ENCODE measurements at places on chromosomes 13 and 19. TPM values are rescaled to one million over a fixed set of nuclear protein-coding genes. Genes with fewer than 3 reads are reported as not detected.

- no peaks in the 10 kb centered on the region for H3K27me3 ChIP-seq
- peaks cover 2% of the 10 kb centered on the region for H3K4me1 ChIP-seq
- H3K36me3 ChIP-seq, result no peaks in the 10 kb centered on the region
- no peak for DNase-seq
- H3K4me3 ChIP-seq, result no peak overlapping the region
These were observed 16.9 kb upstream of the CLASRP start for GRCh38 chr19:45021971-45022370.

CBARP gene
- total RNA-seq, result 10.8 TPM

RASAL3 gene
- total RNA-seq, result not detected

SPIB gene
- total RNA-seq, result 3.0 TPM

GRCh38 chr19:45613926-45614725 is 12.1 kb upstream of the GPR4 start:
- H3K4me3 ChIP-seq, result peak overlapping the region; percentile 34
- no peaks in the 10 kb centered on the region for H3K27me3 ChIP-seq
- peaks cover 10% of the 10 kb centered on the region for H3K4me1 ChIP-seq
- DNase-seq, result no peak
- peak overlapping the region; percentile 96 for H3K27ac ChIP-seq

CBY2 gene
- not detected for total RNA-seq

NKG7 gene
- not detected for total RNA-seq

DNA sequence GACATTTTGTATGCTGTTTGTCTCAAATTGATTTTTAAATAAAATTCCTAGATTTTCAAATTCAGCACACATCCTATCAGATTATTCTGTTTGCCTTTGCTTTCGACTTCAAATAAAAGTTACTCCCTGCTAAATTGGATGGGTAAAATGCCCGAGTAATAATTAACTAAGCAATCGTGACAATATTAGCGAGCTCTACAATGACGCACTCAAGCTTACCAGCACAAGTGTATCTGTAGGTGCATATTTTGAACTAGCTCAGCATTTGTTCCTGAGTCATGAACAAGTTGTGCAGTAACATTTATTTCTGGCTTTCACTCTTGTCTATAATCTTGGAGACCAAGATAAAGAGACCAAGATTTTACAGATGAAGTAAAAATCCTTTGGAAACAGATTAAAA is 113.4 kb downstream of the UBL3 start:
- H3K27ac ChIP-seq, result no peak overlapping the region
- no peak overlapping the region for H3K4me3 ChIP-seq
- no peaks in the 10 kb centered on the region for H3K36me3 ChIP-seq
- peaks cover 18% of the 10 kb centered on the region for H3K4me1 ChIP-seq

- peaks cover 8% of the 10 kb centered on the region for H3K4me1 ChIP-seq
- DNase-seq, result no peak
- H3K27ac ChIP-seq, result no peak overlapping the region
- no peaks in the 10 kb centered on the region for H3K36me3 ChIP-seq
- no peak overlapping the region for H3K4me3 ChIP-seq
- H3K27me3 ChIP-seq, result no peaks in the 10 kb centered on the region
These were observed 721.8 kb downstream of the PCDH9 start for GRCh38 chr13:66508153-66508909.

DNA sequence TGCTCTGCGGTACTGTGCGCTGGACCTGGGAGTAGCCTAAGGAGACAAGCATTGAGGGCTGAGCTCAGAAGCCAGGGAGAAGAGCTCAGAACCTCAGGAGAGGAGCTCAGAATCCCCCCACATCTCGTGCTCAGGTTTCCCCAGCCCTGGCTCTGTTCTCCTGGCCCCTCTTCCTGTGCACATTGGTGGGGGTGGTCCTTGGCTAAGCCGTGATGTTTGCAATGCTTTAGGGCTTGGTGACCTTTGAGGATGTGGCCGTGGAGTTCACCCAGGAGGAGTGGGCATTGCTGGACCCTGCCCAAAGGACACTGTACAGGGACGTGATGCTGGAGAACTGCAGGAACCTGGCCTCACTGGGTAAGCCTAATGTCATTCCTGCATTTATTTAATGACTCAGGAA is 6.6 kb downstream of the ZNF557 start:
- no peak for DNase-seq
- no peaks in the 10 kb centered on the region for H3K27me3 ChIP-seq
- no peak overlapping the region for H3K27ac ChIP-seq
- no peaks in the 10 kb centered on the region for H3K4me1 ChIP-seq
- H3K4me3 ChIP-seq, result no peak overlapping the region

- H3K27me3 ChIP-seq, result no peaks in the 10 kb centered on the region
- peaks cover 16% of the 10 kb centered on the region for H3K36me3 ChIP-seq
- H3K4me3 ChIP-seq, result no peak overlapping the region
- H3K27ac ChIP-seq, result no peak overlapping the region
These were observed 12.9 kb downstream of the COL4A2 start for GRCh38 chr13:110319774-110320509.

DNA sequence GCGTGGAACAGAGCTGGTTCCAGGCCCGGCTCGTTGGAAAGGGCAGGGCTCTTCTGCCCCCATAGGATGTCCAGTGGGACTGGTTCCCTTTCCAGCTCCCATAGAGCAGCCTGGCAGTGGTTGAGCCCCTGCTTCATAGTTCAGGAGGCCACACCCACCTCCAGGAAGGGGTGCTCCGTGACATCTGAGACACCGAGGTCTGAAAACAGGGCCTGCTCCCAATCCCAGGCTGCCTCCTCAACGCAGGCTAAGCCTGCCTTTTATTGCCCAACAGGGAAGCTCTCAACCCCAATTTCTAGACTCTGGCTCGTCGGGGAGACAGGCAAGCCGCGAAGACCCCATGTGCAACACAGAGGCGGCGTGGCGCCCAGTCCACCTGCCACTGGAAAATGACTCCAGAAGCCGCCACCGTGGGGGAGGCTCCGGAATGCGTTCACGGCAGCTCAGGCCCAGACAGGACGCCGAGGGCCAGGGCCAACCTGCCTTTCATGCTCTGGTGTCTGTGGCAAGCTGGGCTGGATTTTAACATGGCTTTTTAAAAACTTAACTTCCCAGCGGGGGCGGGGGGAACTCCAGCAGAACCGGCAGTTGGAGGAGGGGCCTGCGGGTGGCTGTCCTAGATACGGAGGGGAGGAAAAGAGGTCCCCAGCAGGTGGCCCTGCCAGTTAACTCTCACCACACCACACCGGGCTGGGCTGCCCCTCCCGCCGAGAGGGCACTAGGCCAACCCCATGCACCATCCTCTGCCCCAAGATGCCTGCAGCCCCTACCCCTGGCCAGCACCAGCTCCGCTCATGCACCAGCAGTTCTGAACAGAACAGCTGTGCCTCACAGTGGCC is 17.9 kb upstream of the TINCR start:
- DNase-seq, result no peak
- peaks cover 6% of the 10 kb centered on the region for H3K4me1 ChIP-seq
- no peaks in the 10 kb centered on the region for H3K27me3 ChIP-seq
- H3K36me3 ChIP-seq, result no peaks in the 10 kb centered on the region
- peak overlapping the region; percentile 52 for H3K4me3 ChIP-seq

DNA sequence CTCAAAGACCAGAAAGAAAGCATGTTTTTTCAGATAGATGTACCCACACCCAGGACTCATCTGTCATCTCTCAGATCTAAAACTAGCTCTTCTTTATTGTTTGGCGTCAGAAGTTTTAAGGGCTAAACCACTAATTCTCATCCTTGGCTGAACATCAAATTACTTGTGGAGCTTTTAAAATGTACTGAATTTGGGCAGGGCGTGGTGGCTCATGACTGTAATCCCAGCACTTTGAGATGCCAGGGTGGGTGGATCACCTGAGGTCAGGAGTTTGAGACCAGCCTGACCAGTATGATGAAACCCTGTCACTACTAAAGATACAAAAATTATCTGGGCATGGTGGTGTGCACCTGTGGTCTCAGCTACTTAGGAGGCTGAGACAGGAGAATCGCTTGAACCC is 47.4 kb downstream of the RCBTB2 start:
- peak overlapping the region; percentile 19 for H3K27ac ChIP-seq
- H3K36me3 ChIP-seq, result peaks cover 25% of the 10 kb centered on the region
- H3K4me3 ChIP-seq, result no peak overlapping the region
- DNase-seq, result no peak
- no peaks in the 10 kb centered on the region for H3K27me3 ChIP-seq

FOSB gene
- total RNA-seq, result 28.4 TPM

SGCG gene
- 15.1 TPM for total RNA-seq

ATP8A2 gene
- 13.8 TPM for total RNA-seq

GRCh38 chr13:96652506-96652905 is 341.8 kb downstream of the OXGR1 start:
- H3K27ac ChIP-seq, result no peak overlapping the region
- H3K36me3 ChIP-seq, result no peaks in the 10 kb centered on the region
- H3K4me3 ChIP-seq, result no peak overlapping the region

GRCh38 chr13:40755082-40755700 is 15.8 kb downstream of the MRPS31 start:
- H3K36me3 ChIP-seq, result peaks cover 10% of the 10 kb centered on the region
- H3K27ac ChIP-seq, result no peak overlapping the region
- peaks cover 4% of the 10 kb centered on the region for H3K4me1 ChIP-seq
- H3K27me3 ChIP-seq, result no peaks in the 10 kb centered on the region

- H3K4me3 ChIP-seq, result no peak overlapping the region
- no peak for DNase-seq
- H3K27ac ChIP-seq, result no peak overlapping the region
- H3K27me3 ChIP-seq, result peaks cover 4% of the 10 kb centered on the region
- H3K4me1 ChIP-seq, result peaks cover 3% of the 10 kb centered on the region
These were observed 25.9 kb upstream of the MPHOSPH8 start for GRCh38 chr13:19607523-19608078.

DNA sequence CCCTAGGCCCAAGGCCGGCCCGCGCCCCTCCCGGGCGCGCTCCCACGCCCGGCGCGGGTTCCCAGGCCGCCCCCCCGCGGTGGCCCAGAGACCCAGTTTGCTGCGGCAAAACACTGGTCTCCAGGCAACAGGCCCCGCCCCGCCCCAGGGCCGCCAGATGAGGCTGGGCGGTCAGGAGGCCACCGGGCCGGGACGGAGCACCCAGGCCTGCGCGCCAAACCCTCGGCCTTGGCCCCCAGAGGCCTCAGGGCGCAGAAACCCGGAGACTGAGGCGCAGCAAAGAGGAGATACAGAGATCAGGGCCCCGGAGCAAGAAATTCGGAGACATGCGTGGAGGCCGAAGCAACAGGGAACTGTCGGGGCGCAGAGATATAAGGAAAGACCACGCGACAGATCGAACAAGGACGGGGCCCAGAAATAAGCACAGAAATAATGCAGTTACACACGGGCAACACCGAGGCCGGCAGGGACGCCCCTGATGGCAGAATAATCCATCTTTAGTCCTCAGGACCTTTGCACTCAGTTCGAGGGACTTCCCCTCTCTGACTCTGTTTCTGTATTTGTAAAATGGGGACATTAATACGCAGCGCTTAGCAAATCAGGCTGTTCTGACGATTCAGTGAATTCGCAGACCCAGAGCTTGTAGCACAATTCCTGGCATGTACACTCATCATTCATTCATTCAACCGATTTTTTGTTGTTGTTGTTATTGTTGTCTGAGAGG is 20.8 kb upstream of the ERCC1 start:
- no peaks in the 10 kb centered on the region for H3K27me3 ChIP-seq
- H3K4me1 ChIP-seq, result peaks cover 36% of the 10 kb centered on the region
- peak overlapping the region; percentile 91 for H3K4me3 ChIP-seq
- peak overlapping the region; percentile 95 for H3K27ac ChIP-seq
- H3K36me3 ChIP-seq, result no peaks in the 10 kb centered on the region

DNA sequence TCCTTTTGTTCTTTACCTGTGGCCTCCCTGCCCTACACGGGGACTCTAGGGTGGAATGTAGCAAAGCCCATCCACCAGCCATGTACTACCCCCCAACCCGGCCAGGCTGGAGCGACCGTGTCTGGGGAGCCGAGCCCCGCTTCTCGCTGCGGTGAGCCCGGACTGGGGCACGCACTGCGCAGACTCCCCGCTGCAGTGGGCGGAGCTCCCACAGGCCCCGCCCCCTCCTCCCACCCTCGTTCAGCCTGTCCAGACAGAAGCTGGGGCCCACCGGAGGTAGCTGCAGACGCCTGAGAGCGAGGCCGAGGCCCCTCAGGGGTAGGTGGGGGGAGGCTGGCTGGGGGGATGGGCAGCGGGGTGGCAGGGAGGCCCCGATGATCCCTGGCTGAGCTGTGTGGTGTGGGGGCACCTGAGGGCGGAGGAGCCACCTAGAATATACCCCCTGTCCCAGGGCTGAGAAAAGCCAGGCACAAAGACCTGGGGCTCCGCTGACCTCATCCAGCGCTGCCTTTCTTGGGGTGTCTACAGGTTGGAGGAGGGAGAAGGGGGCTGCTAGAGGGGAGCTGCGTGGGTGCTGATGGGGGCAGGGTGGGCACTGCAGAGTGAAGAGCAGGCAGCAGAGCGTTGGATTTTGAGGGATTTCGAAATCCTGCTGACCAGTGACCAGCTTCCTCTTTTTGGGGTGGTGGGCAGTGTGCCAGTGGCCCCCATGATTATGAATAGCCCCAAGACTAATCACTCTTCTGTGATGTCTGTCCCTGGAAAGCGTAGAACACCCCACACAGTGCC is 17.3 kb downstream of the PLD3 start:
- no peaks in the 10 kb centered on the region for H3K27me3 ChIP-seq
- DNase-seq, result peak; percentile 87
- H3K4me3 ChIP-seq, result peak overlapping the region; percentile 87

HOMER3 gene
- total RNA-seq, result 38.6 TPM

- H3K27ac ChIP-seq, result no peak overlapping the region
- H3K4me3 ChIP-seq, result no peak overlapping the region
- no peaks in the 10 kb centered on the region for H3K4me1 ChIP-seq
- no peak for DNase-seq
- H3K36me3 ChIP-seq, result no peaks in the 10 kb centered on the region
These were observed 76.2 kb upstream of the IRS2 start for GRCh38 chr13:109862627-109863026.

DNA sequence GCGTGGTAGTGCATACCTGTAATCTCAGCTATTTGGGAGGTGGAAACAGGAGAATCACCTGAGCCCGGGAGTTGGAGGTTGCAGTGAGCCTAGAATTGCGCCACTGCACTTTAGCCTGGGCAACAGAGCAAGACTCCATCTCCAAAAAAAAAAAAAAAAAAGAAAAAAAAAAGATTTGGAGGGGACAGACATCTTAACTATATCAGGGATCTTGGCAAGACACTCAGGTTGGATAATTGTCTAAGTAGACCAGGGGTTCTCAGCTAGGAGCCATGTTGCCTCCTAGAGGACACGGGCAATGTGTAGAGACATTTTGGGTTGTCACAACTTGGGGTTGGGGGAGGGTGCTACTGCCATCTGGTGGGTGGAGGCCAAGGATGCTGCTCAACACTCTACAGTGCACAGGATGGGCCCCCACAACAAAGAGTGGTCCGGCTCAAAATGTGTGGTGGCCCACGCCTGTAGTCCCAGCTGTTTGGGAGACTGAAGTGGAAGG is 1.9 kb upstream of the ZNF580 start:
- DNase-seq, result no peak
- H3K4me3 ChIP-seq, result peak overlapping the region; percentile 82
- peaks cover 25% of the 10 kb centered on the region for H3K36me3 ChIP-seq
- H3K4me1 ChIP-seq, result peaks cover 46% of the 10 kb centered on the region

- no peaks in the 10 kb centered on the region for H3K27me3 ChIP-seq
- no peak overlapping the region for H3K27ac ChIP-seq
- H3K36me3 ChIP-seq, result no peaks in the 10 kb centered on the region
- peak; percentile 76 for DNase-seq
- H3K4me1 ChIP-seq, result peaks cover 6% of the 10 kb centered on the region
- peak overlapping the region; percentile 90 for H3K4me3 ChIP-seq
These were observed 935 bp downstream of the ARID3A start for GRCh38 chr19:926589-927350.

Data from type B pancreatic cell (in vitro differentiated cells).